HFFc6 (cell line): ENCODE measurements at places on chromosomes 3 and 15. TPM values are rescaled to one million over a fixed set of nuclear protein-coding genes. Genes with fewer than 3 reads are reported as not detected.

DNA sequence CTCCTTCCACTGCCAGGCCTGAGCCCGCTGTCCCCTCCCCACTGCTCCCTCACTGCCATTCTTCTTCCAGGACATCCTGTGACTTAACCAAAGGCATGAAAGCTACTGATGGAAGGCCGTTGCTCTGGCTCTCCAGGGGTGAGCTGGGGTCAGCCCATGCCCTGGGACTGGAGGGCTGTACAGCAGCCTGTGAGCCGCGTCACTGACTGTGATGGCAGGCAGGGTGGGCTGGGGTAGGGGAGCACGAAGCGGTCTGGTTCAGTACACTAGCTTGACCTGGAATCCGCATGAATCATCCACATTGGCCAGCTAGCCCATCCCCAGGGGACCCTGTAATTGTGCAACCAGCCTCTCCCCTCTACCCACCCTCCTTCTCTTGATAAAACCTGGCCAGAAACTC is 30.8 kb downstream of the CORO2B start:
- no peaks in the 10 kb centered on the region; the same call in 1 of the 2 replicates for H3K27me3 ChIP-seq
- H3K4me3 ChIP-seq, result no peak overlapping the region
- DNase-seq, result no peak
- no peak overlapping the region for H3K27ac ChIP-seq
- H3K4me1 ChIP-seq, result peaks cover 36% of the 10 kb centered on the region
- H3K36me3 ChIP-seq, result peaks cover 5% of the 10 kb centered on the region

GRCh38 chr3:122265957-122266356 is 59.1 kb upstream of the CSTA start:
- H3K4me1 ChIP-seq, result no peaks in the 10 kb centered on the region
- no peak overlapping the region for H3K4me3 ChIP-seq
- H3K27ac ChIP-seq, result no peak overlapping the region
- peaks cover 25% of the 10 kb centered on the region for H3K27me3 ChIP-seq
- DNase-seq, result no peak

DNA sequence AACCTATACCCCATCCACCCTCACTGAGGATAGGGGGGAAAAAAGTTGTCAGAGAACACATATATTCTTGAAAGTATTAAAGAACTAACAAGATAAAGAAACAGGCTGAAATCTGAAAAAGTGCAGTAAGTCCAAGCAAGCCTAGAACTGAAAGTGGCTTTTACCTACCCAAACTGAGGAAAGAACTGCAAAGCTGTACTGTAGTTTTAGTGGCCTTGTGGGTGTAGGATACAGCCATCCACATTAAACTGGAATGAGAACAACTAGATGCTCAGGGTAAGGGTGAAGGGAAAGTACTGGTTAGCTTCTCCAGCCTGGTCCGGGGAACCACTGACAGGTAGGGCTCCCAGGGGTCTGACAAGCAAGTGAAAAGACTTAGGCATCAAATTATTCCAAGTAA is 10.1 kb downstream of the UBP1 start:
- H3K27ac ChIP-seq, result no peak overlapping the region
- peaks cover 4% of the 10 kb centered on the region for H3K36me3 ChIP-seq
- H3K4me1 ChIP-seq, result peaks cover 86% of the 10 kb centered on the region
- H3K4me3 ChIP-seq, result no peak overlapping the region
- no peak for DNase-seq

DNA sequence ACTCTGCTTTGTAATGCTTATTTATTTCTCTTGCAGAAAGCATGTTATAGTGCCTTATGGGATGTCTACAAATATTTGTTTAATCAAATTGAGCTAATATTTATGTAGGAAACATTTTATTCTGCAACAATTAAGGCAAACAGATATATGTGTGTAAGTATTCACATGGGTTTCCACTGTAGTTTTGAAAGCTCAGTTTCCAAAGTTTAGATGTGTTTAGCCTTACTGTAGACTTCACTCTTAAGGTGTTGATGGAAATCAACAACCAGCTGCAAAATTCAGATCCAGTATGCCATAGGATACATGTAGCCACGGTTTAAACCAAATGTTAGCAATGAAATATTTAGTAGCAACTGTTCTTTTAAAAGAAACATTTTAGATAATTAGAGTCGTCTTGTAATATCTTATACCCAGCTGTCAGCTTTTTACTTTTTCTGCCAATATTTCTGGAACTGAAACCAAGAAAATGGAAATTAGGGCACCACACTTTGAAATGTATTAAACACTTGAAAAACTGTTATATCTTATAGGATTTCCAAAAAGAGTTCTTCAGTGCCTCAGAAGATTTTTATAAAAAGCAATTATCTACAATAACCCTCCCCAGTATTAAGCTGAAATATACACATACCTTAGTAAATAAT is 18.5 kb downstream of the PIK3CA start:
- H3K4me3 ChIP-seq, result no peak overlapping the region
- DNase-seq, result no peak
- peaks cover 16% of the 10 kb centered on the region for H3K4me1 ChIP-seq
- peaks cover 9% of the 10 kb centered on the region; the same call in 1 of the 2 replicates for H3K36me3 ChIP-seq

GRCh38 chr3:87390353-87390752 is 114.0 kb upstream of the POU1F1 start:
- H3K36me3 ChIP-seq, result peaks cover 17% of the 10 kb centered on the region; the same call in 1 of the 2 replicates
- no peak overlapping the region for H3K27ac ChIP-seq
- peaks cover 2% of the 10 kb centered on the region for H3K27me3 ChIP-seq
- DNase-seq, result no peak
- H3K4me1 ChIP-seq, result peaks cover 16% of the 10 kb centered on the region; the same call in 1 of the 2 replicates
- H3K4me3 ChIP-seq, result no peak overlapping the region

DNA sequence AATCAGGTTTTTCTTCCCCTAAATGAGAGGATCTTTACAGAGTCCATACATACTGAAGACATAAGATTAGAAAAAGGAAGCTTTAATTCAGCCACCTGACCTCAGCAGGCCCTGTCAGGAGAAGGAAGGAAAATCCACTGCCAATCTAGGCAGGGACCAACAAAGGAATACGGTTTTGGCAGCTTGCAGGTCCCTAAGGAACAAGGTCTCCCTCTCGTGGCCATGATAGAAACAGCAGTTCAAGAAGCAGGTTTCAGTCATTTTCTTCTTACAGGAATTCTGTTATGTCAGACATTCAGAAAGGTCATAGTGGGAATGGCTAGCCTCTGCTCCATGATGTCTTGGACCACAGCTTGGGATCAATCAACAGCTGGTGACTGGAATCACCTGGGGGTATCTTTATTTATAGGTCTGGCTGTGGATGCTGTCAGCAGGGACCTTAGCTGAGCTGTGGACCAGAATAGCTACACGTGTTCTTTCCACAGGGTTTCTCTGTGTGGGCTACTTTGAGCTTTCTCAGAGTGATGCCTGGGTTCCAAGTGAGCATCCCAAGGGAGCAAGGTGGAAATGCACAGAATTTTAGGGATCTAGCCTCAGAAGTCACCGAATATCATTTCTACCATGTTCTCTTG is 9.4 kb upstream of the CMSS1 start:
- H3K4me3 ChIP-seq, result no peak overlapping the region
- H3K27ac ChIP-seq, result no peak overlapping the region
- peaks cover 15% of the 10 kb centered on the region for H3K36me3 ChIP-seq
- DNase-seq, result peak; percentile 76

LRCH3 gene
- 39.5 to 40.6 TPM (median 40.5 TPM) in 3 replicates for total RNA-seq

ECE2 gene
- total RNA-seq, result not detected in 2 replicates

GOLGA8J gene
- total RNA-seq, result not detected in 3 replicates
